ENCODE measurements at places on chromosomes 13 and 19.

DNA sequence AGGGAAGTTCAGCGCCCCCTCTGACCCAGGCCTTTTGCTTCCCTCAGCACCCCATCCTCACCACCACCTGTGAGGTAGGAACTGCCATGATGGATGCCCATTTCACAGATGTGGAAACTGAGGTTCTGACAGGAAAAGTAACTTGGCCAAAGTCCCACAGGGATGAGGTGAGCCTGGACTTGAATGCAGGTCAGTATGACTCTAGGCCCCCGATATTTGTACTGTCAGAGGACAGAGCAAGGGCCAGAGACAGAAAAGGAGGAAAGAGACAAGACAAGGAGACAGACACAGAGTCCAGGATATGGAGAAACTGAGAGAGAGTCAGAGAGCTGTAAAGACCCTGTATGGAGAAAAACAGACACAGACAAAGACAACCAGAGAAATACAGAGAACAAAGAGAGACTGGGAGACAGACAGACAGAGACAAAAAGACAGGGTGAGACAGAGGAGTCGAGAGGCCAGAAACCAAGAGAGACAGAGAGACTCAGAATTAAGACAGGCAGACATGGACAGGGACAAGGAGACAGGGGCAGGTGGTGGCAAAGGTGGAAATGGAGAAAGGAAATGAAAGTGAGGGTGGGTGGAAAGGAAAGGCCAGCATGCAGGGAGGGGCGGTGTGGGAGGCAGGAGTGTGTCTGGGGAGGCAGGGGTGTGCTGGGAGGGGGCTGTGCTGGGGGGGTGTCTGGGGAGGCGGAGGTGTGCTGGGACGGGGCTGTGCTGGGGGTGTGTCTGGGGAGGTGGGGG lies 5.0 kb downstream of the ERFL start:
- DNase-seq, result no peak

GRCh38 chr13:42102961-42103865 lies 54.8 kb downstream of the DGKH start:
- DNase-seq, result no peak

GRCh38 chr19:5228932-5229777 lies 111.5 kb downstream of the PTPRS start:
- no peak for DNase-seq

DNA sequence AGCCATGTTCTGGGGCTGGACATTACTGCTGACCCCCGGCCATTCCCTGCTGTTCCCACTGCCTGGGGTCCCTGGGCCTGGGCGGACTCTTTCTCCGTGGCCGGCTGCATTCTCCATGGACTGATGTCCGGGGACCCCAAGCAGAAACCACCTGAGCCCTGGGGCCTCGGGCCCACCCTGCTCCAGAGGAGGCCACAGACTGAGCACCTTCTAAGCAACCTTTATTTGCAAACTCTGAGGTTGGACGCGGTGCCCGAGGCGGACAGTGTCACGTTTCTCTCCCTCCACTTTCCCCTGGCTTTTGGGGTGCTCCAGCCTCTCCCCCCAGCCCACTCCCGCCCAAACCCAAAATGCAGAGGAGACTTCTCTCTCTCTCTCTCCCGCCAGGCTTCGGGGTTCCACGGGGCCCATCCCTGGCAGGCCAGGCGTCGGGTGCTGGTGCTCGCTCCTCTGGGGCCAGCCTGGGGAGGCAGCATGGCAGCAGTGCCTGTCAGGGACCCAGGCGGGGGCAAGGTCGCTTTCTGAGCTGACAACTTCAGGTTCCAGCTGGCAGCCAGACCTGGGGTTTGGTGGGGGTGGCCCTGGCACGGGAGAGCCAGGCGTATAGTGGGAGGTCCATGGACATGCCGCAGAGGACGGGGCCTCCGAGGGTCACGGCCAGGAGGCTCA lies 2.3 kb upstream of the C19orf25 start:
- DNase-seq, result no peak

DNA sequence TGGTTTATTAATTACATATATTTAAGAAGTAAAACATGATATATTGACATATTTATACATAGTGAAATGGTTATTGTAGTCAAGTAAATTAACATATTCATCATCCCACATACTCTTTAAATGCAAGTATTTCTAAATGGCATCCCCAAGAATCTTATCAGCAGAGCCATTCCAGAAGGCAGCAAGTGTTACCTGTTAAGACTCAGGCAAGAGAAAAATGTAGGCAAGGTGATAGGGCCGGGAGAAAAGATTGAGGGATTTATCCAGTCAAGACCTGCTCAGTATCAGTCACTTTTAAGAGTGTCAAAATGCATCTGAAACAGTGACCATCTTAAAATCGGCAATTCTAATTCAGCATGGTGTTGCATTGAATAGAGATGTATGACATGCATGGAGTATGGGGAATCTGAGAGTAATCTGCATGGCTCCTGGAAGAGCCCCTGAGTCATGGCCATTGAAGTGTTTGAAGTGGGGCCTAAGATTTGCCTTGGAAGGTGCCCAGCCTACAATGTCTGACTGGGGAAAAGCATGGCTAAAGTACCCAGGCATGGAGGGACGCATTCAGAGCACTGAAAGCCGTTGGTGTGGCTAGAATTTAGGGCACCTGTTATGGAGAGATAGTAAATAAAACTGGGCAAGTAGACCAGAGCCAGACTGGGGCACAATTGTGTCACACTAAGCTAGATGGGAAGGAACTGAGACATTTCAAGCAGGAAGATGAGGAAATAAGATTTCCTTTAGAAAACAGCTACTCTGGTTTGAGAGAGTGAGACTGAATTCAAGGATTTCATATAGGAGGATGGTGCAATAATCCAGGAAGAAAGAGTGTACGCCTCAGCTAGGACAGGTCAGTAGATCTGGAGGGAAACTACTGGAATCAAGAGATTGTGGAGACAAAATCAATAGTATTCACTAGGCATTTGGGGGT lies 25.0 kb upstream of the C1QTNF9B start:
- DNase-seq, result no peak

DNA sequence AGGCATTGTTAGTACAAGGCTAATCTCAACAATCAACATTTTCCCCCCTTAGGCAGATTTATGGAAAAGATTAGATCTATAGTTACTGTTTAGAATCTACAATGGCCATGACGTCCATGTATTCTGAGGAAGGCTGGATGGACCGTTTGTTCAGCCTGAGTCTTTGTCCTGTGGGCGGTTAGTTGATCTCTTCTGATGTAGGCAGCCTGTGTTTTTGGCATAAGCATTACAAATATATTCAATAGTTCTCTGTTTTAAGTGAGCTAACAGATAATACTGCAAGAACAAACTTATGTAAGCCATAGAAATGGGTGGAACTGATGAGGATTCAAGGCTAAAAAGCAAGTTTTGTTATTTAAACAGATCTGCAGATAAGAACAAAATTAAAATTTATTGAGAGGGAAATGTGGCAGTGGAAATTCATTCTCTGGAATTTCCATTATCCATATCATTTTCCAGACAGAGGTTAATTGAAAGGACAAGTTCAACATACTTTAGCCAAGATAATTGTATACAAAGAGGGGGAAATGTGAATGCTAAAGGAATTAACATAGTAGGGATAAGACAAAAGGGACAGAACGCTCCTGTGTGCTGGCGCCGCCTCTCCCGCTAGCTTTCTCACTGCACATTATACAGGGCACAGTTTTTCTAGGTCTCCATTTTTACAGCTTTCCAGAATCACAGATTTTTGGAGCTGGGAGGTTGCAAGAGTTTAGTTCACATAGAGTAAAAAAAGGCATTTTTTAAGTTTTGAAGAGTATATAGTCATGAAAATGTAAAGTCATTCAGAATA lies 48.6 kb downstream of the FAM124A start:
- DNase-seq, result no peak

Data from activated T-cell treated with anti-CD3 and anti-CD28 coated beads for 24 hours (primary cell).